Anterior cingulate cortex (tissue), 58 donors: ENCODE measurements at places on chromosomes 3 and 15.

- DNase-seq, result peak; percentile 63
These were observed 9.3 kb downstream of the CCDC33 start for GRCh38 chr15:74245342-74245931.

GRCh38 chr15:76912430-76912829 is 7.3 kb upstream of the SCAPER start:
- no peak for DNase-seq

GRCh38 chr15:77067691-77068367 is 3.1 kb downstream of the TSPAN3 start:
- DNase-seq, result no peak

GRCh38 chr3:117756563-117756962 is 1047.0 kb downstream of the TUSC7 start:
- DNase-seq, result no peak

DNA sequence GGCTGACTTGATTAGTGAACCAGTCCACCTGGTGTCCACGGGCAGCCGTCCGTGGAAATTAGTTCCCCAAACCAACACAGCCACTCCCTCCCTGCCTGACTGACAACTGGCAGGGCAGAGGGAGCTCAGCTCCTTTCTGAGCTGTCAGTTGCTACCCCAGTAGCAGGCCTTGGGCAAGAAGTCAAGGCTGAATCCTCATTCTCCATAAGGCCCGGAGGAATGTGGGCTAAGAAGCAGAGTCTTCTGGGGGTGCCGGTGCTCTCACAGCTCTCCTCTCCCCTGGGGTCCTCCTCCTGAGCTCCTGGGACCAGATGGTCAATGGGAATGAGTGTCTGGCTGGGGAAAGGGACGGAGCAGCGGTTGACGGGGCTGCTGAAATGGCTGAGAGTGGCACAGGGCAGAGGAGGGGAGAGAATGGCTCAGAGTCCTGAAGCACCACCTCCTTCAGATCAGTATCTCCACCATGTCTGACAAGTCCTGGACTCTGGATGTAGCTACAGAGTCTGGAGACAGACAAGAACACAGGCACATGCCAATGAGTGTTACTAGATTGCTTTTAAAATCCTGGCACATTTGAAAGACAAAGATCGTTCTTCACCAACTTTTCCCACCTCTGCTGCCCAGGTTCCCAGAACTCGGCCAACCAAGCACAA is 16.9 kb downstream of the AMOTL2 start:
- DNase-seq, result no peak

DNA sequence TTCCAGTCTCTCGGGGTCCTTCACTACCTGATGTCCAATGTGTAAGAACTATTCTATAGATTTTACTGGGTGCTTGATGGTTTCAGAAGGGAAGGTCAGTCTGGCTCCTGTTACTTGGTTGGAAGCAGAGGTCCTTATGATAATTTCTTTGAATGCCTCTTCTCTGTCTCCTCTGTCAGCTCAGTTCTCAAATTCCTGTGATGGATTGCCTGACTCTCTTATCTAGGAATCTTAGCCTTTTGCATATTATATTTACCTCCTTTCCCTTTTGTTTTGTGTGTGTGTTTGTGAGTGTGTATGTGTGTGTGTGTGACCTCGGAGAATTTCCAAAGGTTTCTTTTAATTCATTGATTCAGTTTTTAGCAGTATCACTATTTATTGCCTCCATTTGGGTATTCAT is 88.2 kb downstream of the ARNT2 start:
- DNase-seq, result no peak

DNA sequence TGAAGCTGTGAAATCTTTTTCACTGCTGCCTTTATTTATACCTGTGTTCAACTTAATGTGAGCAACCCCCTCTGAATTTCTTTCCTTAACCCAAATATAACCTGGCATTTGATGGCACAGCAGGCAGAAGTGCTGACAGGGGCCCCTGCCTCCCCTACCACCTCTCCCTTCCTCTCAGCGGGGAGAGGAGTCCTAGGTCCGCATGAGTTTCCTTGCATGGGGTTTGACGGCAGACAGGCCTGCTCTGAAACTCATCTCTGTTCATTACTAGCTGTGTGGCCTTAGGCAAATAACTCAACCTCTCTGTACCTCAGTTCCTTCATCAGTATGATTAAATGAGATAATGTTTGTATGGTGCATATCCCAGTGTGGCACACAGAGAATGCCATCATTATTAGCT is 79.7 kb downstream of the SEC22A start:
- DNase-seq, result no peak

GRCh38 chr3:73043414-73043813 is 18.0 kb upstream of the EBLN2 start:
- DNase-seq, result no peak

DNA sequence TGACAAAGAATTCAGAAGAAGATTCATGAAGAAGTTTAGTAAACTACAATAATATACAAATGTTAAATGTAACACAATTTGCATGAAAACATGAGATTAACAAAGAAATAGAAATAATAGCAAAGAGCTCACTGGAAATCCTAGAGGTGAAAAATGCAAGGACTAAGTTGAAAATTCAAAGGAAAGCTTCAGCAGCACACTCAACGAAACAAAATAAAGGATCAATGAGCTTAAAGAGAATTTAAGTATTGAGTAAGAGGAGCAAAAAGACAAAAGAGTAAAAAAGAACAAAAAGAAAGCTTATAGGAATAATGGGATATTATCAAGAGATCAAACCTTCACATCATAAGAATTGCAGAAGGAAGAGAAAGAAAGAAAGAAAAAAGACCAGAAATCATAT is 583.8 kb upstream of the NECTIN3 start:
- no peak for DNase-seq

DNA sequence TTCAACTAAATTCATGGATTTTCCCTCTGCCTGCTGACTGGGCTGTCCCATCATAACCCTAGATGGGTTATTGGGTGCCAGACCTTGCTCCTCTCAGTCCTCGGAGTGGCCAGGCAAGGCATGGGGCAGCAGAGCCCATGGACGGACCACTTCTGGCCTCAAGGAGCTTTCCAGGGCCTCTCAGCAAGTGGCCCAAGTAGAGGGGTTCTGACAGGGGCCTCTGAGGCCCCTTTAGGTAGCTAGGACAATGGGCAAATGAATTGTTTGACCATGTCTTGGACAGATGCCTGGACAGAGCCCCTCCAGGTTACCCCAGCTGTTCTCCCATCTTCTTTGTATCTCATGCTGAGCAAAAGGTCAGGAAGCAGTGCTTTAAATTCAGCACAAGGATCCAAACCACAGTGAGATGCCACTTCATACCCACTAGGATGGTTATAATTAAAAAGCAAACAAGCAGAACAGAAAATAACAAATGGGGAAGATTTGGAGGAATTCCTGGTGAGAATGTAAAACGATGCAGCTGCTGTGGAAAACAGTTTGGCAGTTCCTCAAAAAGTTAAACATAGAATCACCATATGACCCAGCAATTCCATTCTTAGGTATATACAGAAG is 61.6 kb downstream of the SPSB4 start:
- DNase-seq, result no peak

DNA sequence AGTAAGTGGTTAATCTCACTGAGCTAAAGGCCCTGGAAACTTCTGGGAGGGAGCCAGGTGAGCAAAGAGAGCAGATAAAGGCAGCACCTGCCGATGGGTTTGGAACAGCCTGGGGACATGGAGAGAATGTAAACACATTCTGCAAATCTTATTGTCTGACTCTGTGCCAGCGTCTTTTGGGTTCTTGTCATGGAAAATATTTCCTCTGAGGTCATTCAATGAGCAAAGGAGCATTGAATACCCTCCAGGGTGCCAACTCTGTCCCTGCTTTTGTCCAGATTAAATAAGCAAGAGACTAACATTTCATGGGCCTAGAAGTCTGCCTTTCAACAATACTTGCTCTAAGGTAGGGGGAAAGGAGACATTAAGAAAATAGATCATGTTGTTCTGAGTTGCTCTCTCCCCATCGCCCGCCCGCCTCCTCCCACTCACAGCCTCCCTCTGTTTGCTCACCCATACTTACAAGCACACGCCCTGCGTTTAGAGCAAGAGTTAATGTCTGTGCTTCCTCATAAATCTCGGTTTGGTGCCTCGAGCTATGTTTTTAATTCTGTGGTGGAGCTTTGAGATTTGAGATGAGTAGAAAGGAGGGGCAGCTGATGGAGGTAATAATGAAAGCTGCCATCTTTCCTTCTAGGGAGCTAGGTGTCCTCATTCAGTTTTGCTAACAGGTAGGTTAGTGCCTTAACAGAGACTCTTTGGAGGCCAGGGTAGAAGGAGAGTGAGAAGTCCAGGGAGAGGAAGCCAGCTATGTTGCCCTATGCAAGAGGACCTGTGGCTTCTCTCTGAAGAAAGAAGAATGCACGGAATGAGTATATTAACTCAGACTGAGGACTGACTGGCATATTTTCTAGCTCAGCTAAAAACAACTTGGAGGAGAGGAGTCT is 132.9 kb downstream of the TPRG1 start:
- no peak for DNase-seq

DNA sequence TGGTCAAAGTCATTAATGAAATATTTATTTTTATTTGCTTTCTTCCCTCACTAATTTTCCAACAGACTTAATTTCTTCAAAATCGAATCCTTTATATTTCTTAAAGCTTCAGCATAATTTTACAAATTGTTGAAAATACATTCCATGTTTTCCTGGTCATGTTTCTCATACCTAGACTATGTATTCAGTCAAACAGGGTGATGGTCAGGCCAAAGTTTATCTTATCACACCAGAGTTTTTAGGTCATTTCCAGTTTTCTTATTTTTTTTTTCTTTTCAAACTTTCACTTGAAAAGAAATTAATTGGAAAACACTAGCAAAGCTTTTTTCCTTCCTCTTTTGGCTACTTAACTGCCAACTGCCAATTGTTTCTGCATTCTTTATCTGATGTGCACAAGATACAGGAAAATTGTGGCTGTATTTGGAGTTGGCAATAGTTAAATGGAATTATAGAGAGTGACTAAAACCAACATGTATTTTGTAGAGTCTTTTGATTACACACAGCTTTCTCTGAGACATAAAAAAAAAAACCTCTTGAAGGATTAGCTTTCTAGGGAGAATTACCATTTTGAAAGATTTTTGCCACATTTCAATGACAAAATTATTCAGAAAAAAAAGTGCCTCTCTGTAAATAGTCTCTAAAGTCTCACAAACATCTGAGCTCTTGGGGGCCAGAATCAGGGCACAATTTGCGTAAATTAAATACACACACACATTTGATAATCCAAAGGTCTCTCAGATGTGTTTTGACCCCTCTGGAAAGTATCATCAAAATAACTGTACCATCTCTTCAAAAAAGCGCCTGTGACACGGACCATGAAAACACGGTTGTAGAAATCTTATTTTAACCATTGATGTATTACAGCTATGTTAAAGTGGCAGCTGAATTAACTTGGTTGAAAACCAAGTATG is 603.2 kb upstream of the KCNMB2 start:
- DNase-seq, result no peak

GRCh38 chr3:43606284-43606683 is 15.5 kb downstream of the ANO10 start:
- no peak for DNase-seq

DNA sequence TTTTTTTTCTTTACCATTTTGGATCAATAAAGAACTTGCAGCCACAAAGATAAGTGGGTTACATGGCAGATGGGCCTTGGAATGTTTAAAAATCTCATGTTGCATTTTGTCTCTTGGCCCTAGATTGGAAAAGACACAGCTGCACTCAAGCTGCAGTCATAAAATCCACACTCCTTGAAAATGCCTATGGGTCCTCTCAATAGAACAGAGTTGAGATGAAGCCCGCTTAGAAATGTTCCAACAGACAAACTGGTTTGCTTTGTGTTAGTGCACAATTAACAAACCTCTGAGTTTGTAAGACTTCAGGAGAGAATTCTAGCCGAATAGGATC is 401.2 kb upstream of the CDIN1 start:
- no peak for DNase-seq

DNA sequence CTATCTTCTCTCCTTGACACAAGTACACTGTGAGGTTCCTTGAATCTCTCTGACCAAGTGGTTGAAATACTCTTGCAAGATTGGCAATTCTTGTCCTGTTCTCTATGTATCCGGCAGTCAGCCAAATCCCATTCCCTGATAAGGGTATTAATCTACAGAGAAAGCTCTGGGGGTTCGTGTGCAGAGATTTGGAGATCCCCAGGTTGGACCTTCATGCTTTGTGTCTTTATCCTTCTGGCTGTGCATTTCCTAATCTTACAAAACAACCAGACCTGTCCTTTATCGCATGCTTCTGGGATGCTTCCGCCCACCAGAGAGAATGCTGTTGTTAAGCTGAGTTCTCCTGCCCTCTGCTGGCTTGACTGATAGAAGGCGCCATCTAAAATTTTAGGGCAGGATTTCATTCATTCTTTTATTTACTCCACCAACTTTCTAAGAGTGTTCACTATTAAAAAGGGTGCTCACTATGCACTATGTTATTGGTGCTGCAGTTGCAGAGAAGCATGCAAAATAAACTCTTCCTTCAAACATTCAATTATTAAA is 8.6 kb upstream of the SST start:
- DNase-seq, result peak; percentile 18

DNA sequence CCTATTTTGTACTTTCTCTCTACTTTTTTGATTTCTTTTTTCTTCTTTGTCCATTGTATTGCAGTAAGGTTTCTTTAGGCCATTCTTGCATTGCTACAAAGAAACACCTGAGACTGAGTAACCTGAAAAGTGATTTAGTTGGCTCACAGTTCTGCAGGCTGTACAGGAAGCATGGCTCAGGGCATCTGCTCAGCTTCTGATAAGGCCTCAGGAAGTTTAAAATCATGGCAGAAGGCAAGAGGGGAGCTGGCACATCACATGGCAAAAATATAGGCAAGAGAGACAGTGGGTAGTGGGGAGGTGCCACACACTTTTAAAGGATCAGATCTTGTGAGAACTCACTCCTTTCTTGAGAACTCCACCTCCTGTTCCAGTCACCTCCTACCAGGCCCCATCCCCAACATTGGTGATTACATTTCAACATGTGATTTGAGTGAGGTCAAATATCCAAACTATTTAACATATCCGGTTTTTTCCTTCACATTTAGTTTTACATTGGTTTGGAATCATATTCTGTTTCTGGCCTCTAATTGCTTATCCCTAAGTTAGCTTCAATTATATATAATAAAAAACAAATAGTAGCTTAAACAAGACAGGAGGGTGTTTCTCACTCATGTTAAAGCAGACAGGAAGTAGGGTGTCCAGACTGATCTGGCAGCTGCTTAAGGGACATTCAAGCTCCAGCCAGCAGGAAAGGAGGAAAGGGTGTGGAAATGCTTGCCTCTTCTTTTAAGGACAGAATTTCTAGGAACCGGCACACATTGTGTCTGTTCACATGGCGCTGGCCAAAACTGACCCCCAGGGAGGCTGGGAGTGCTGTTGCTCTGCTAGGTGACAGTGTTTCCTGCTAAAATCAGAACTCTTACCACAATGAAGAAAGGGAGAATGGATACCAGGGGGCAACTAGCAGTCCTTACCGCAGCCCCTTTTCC is 28.8 kb upstream of the SKOR1 start:
- no peak for DNase-seq

GRCh38 chr3:195556390-195556789 is 13.3 kb upstream of the PPP1R2 start:
- no peak for DNase-seq

DNA sequence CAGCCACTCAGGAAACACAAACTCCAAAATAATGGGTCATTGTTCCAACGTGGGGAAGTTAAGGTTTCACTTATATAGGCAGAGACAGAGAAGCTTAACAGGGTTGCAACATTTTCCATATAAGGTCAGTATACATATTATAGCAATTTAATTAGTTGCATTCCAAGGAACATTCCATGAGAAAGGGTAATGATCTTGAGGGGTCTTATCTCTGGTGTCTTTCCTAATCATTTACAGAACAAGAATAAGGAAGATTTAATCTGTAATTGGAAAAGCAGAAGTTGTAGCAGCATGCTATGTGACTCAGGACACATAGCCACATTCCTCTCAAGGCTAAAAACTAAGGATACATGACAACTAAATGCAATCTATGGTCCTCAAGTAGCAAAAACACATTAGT is 4.9 kb downstream of the MNS1 start:
- no peak for DNase-seq

- DNase-seq, result no peak
These were observed 60.3 kb upstream of the TRA2B start for GRCh38 chr3:185998136-185998535.
